ENCODE measurements at places on chromosomes 1 and 21.

DNA sequence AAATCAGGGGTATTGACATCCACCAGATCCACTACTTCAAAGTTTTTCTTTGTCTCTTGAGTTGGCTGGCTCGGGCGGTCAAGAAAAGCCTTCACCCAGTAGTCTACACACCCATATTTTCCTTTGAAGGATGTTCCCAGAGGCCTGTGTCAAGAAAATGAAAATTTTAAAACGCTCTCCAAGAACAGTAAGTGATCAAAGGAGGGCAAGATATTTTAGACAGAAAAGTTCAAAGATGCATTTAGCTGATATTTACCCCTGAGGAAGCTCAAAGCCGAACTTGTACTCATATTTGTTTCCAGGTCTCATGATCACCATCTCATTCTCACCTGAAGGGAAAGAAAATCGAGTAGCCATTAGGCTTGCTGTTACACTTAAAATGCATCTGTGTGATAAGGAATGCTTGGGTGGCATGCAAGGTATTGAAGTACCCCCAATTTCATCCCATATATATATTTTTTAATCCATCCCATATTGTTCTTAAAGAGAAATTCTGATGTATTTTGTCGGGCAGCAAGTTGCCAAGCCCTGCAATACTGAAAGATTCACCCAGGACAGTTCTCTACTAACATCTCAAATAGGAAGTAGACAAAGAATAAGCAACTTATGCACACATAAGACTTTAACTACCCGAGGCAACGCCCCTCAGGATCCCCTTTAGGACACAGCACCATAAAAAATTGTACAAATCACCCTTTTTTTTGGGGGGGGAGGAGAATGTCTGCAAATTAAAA is 1.1 kb downstream of the TXNIP start:
- DNase-seq: no peak

GRCh38 chr1:178504286-178504685 is 7.5 kb upstream of the CLEC20A start:
- no peak for DNase-seq

GRCh38 chr1:183103147-183103546 is 79.9 kb downstream of the LAMC1 start:
- no peak for DNase-seq

DNA sequence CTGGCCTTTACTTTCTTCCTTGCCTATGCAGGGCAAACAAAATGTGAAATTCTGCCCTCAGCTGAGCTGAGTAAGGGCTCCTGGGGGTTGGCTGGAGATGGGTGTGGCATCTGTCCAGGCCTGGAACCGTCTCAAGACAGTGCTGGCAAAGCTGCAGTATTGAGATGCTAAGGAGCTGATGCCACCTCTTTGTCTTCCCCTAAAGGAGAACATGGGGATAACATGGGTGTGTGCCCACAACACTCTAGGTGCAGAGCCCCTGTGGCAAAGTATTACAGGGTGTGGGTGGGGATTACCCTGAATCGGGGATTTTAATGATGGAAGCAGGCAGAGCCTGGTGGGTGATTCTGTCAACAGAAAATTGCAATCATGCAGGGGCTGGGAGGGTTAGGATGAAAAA is 2.5 kb upstream of the ST3GAL3 start:
- DNase-seq: no peak

- no peak for DNase-seq
Observed at GRCh38 chr21:41903559-41904351, 24.6 kb upstream of the PRDM15 start.

DNA sequence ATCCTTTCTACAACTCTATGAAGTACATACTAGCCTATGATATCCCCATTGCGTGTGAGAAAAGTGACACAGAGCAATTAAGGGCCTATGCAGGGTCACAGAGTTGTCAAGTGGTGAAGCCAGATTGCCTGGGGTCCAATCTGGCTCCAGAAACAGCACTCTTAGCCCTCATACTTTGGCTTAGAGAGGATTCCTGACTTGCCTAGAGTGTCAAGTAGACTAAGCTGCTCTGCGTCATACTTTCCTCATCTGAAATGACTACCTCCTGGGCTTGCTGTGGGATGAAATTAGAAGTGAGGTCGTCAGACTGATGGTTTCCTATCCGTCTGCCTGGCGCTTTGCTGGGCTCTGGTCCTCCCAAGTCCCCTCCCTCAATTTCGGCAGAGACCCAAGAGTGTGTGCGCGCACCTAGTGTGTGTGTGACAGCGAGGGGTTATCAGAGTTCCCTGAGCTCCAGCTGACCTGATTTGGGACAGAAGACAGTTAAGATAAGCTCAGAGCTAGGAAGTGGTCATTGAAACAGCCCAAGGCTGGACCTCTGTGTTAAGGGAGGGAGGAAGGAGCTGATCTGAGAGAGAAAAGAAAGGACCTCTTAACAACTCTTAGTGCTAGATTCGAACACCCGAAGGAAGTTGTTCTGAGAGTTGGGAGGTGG is 5.4 kb upstream of the NUAK2 start:
- peak; percentile 44 for DNase-seq

- DNase-seq: no peak
Observed at GRCh38 chr1:205633421-205633976, 1.7 kb upstream of the ELK4 start.

- no peak for DNase-seq
Observed at GRCh38 chr1:208942394-208943130, 641.0 kb upstream of the CAMK1G start.

GRCh38 chr1:76770979-76771378 is 96.3 kb upstream of the ST6GALNAC5 start:
- DNase-seq: peak; percentile 74

DNA sequence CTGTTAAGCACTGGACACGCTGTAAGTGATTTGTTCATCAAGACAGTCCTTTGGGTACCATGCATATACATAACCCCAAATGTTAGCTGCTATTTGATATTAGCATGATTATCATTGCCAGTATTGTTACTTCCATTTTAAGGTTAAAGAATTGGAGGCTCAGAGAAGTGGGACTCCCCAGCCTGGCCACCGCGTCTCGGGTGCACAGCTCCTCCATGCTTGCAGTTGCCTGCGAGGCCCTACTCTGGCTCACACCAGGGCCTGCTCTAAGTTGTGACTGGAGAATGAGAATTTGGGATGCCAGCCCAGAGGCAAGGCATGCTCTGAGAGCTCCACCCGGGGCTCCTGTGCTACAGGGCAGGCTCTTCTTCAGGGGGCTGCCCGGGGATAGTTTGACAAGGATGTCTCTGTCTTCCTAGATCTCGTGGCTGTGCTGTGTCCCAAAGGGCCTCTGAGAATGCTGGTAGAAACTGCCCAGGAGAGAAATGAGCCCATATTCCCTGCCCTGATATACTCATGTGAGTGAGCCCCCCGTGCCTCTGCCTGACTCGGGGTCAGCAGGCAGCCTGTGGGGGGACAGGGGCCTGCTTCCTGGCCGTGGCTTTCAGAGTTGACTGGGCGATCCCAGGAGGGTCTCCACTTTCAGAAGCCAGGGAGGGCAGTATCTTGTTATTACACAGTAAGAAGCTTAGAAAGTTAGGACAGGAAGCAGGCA is 19.4 kb downstream of the PSEN2 start:
- no peak for DNase-seq

DNA sequence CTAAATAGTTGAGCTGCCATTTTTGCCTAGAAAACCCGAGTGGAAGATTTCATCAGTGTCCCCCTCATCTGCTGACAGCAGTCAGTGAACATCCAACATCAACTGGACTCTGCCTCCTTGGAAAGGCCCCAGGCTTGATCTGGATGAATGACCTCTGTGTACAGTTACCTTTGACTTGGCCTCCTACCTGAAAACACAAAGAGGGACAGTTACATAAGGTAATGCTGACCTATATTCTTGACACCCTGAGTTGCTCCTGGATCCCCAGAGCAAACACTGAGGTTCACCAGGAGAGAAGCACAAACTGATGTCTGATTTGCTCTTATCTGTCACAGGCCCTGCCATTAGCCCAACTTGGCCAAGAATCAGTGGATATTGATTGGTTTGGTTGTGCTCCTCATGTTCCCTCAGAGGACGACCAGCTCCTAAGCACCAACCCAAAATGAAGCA is 138.9 kb downstream of the PROX1 start:
- no peak for DNase-seq

DNA sequence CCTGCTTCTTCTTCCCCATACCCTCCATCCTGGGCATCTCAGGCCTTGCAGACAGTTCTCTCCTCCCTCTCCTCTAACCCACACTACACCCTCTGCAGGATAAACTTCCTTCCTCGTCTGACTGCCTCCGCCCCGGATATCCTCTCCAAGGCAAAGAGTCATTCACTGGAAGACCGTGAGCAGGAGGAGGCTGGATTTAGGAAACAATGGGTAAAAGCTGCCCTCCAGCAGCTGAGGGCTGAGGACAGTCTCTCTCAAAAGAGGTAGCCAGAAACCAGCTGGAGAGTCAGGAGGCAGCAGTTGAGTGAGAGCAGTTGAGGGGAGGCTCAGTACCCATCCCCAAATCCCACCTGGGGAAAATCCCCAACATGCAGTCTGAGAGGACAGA is 1.4 kb downstream of the CSRP1 start:
- no peak for DNase-seq

DNA sequence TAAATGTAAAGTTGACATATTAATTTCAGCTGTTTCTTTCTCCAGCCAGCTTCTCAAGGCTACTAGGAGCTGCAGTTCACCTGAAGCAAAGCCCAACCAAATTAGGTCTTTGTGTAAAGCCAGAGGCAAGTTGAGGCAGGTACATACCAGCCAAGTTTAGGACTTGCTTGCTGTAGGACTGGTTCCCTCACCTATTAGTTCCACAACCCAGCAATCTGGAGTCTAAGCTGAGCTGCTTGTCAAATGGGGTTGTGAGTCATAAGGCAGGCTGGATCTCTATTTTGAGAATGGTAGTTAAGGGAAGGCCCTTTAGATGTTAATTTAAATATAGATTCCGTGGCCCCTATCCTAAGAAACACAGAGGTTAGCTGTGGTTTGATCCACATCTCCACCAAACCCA is 7.6 kb upstream of the FLG2 start:
- DNase-seq: no peak

GRCh38 chr1:229596925-229597699 is 28.8 kb downstream of the TAF5L start:
- no peak for DNase-seq

DNA sequence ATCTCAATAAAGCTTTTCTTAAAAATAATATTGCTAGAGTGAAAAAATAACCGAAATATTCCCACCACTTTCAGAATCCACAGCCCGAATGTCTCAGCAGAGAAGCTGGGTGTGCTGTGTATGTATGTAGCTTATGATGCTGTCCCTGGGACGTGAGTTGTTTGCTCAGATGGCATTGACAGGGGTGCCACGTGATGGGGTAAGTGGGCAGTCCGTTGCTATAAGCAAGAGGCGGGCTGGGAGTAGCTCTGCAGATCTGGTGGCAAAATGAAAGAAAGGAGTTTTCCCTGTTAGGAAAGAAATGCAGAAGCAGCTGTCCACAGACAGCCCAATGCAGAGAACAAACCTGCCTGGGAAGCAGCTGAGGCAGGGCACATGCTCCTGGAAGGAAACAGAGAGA is 3.8 kb upstream of the FAM20B start:
- peak; percentile 5 for DNase-seq

DNA sequence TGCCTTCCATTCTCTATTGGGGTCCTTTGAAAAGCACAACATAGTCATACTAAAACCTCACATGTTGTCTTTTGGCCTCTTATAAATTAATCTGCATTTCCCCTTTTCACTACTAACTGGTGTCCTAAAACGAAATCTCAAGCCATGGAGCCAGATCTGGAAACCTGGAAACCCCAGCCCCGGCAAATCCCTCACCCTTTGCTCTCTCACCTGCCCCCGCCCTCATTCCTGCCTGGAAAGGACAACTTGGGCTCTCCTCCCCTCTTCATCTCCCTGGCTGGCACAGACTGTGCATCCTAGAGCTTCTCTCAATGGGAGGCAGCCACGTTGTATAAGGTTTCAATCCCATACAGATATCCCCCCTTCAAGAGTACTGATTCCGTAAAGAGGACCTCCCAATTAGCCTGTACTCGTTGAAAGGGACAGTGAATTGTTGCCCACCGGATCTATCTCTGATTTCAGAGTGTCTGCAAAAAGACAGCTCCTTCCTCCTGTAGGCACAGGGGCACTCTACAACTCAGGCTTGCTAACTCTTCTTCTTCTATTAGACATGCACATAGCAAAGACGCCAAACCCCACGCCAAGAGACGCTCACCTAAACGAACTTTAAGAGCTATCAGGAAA is 1.4 kb downstream of the DUSP10 start:
- no peak for DNase-seq

DNA sequence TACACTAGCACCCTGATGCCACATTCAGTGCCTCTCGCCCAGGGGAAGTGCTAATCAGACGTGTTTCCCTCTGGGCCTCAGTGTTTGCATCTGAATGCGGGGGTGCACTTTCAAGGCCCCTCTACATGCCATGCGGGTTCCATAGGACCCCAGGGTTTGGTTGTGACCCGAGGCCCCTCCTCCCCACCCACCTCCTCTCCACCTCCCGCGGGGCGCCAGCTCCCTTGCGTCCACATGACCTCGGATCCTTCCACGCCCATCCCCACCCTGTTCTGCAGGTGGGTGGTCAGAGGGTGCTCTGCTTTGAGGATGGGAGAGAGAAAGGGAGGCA is 5.1 kb upstream of the RUNX3 start:
- no peak for DNase-seq

- DNase-seq: no peak
Observed at GRCh38 chr1:89701746-89702241, 68.9 kb downstream of the LRRC8C start.

GRCh38 chr1:201826830-201827229 is 2.1 kb upstream of the IPO9 start:
- DNase-seq: no peak

- no peak for DNase-seq
Observed at GRCh38 chr1:74818661-74819456, 85.9 kb downstream of the TYW3 start.

DNA sequence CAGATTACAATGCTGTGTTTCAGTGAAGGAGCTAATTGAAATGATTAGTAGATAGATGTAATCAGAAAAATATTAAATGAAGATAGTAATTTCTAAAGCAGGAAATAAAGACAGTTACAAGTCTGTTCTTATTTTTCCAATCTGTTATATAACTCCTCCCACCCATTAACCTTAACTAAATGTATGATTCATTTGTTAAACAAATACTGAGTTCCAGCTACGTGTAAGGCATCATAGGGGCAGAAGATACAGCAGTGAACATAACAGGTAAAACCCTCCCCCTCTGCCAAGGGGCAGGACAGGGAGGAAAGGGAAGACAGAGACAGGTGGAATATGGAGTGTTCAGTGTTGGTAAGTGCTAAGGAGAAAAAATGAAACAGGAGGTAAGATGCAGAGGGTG is at the start of gene FAM177B:
Gene FAM177B, plus strand, starts transcription at position 231 of the 400 bp plus-strand sequence. CDS start 9,344 bp downstream, outside the sequence.
- no peak for DNase-seq

- DNase-seq: no peak
Observed at GRCh38 chr1:27301582-27302199, 20.3 kb upstream of the TMEM222 start.

DNA sequence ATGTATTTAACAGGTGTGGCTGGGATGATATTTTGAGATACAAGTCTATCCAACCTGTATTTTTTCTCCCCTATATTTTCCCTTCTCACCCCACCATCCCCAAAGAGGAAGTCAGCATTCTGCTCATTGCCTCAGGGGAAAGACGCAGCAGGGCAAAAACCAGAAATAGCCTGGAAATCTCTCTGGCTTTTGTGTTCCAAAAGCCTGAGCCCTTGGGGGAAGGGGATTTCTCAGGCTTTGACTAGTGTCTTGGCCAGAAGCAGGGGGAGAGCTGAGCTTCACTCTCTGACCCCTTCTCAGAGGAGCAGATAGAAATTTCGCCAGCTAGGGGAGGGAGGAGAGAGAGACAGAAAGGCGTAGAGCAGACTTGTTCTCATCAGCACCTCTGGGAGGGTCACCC is 244.7 kb downstream of the RRAGC start:
- DNase-seq: no peak

GRCh38 chr1:11431941-11432507 is 46.9 kb upstream of the DISP3 start:
- DNase-seq: no peak
